ENCODE measurements at places on chromosomes 5 and 9. TPM values are rescaled to one million over a fixed set of nuclear protein-coding genes. Genes with fewer than 3 reads are reported as not detected.

LHX3 gene
- total RNA-seq, result not detected

P4HA2 gene
- total RNA-seq, result 36.3 TPM

SLC4A9 gene
- 0.93 TPM for total RNA-seq

ADAMTSL2 gene
- 24.0 TPM for total RNA-seq

FOXD4 gene
- total RNA-seq, result 0.42 TPM

ACTBL2 gene
- total RNA-seq, result not detected

LCN15 gene
- total RNA-seq, result 6.4 TPM

ORM2 gene
- total RNA-seq, result not detected

GNA14 gene
- 11.4 TPM for total RNA-seq

GMCL2 gene
- not detected for total RNA-seq

TAF11L10 gene
- not detected for total RNA-seq

LECT2 gene
- total RNA-seq, result not detected

CFAP77 gene
- total RNA-seq, result not detected

SLC2A8 gene
- total RNA-seq, result 25.2 TPM

TMC1 gene
- total RNA-seq, result 1.8 TPM

OSMR gene
- total RNA-seq, result 12.4 TPM

IFNA21 gene
- total RNA-seq, result not detected

ZDHHC11B gene
- total RNA-seq, result 105 TPM

OSTF1 gene
- 60.4 TPM for total RNA-seq

TLR4 gene
- 26.1 TPM for total RNA-seq

DDX41 gene
- 105 TPM for total RNA-seq

MEGF10 gene
- total RNA-seq, result 43.3 TPM

ARID3C gene
- 0.52 TPM for total RNA-seq

ZDHHC21 gene
- 41.0 TPM for total RNA-seq

NRG2 gene
- 9.8 TPM for total RNA-seq

NIPAL4 gene
- total RNA-seq, result 3.8 TPM

TNC gene
- 20.8 TPM for total RNA-seq

NINJ1 gene
- total RNA-seq, result 26.6 TPM

Data from dorsolateral prefrontal cortex (tissue), 122 donors.